ENCODE measurements at places on chromosomes 3 and 15.
A peak's percentile ranks its signal among the peaks of the same experiment; 100 is the strongest.

- no peak for DNase-seq
Measured at GRCh38 chr3:150331978-150332568, 76.0 kb upstream of the TSC22D2 start.

- DNase-seq = peak; percentile 49
Measured at GRCh38 chr3:108602249-108602934, 12.9 kb downstream of the DZIP3 start.

GRCh38 chr15:57586661-57587424 lies 4.9 kb upstream of the MYZAP start:
- DNase-seq = no peak

GRCh38 chr3:195172039-195172684 lies 98.8 kb downstream of the XXYLT1 start:
- DNase-seq = no peak

- DNase-seq = no peak
Measured at GRCh38 chr3:185701611-185702261, 115.6 kb downstream of the SENP2 start.

DNA sequence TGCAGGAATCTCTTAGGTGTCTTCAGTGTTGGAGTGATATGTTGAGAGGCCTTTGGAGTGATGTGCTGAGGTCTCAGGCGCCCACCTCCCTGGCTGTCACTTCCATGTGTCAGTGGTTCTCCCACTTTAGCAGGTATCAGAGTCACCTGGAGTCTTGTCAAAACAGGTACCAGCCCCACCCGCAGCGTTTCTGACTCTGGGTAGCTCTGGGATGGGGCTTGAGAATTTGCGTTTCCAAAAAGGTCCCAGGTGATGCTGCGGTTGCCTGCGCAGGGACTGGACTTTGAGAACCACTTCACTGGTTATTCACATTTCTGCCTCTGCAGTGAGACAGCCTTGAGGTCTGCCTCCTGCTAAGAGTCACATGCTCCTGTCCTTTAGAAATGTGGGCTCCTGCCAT lies 15.5 kb downstream of the UMPS start:
- no peak for DNase-seq

GRCh38 chr3:4720316-4721075 lies 227.3 kb downstream of the ITPR1 start:
- peak; percentile 18 for DNase-seq

- DNase-seq = no peak
Measured at GRCh38 chr15:98555173-98555515, 93.2 kb upstream of the IGF1R start.

- DNase-seq = no peak
Measured at GRCh38 chr3:69304396-69304795, 81.5 kb downstream of the FRMD4B start.

DNA sequence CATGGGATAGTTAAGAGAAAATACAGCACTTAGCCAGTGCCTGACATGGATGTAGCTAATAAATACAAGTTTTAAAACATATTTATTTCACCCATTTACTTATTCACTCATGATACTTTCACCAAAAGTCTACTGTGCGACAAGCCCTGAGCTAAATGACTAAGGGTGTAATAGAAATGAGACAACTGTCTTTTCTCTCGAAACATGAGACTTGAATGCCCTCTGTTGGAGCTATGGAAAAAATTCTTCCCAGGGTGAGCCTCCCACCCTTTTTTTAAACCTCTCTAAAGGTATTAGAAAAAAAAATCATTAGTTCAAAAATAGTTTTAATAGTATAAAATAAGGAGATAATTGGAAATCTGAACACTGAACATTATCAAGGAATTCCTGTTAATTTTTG lies 24.3 kb upstream of the RPL14 start:
- DNase-seq = no peak

DNA sequence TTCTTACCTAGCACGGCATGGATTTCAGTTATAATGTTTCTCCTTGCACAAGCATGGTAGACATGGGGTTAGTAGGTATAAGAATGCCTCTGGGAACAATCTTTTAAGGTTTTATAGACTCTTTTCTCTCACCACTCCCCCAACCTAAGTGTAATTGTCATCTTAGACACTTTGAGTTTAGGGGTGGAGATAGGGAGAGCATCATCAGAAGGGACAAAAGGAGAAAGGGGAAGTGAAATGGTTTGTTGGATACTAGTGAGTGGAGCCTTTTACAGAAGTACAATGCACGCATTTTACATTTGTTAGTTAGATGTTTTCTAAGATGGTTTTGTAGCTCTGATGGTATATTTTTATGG lies 189.2 kb downstream of the TP63 start:
- no peak for DNase-seq

GRCh38 chr3:7607676-7608075 lies 746.8 kb downstream of the GRM7 start:
- DNase-seq = no peak

GRCh38 chr3:148789906-148790305 lies 37.7 kb upstream of the CPB1 start:
- no peak for DNase-seq

- no peak for DNase-seq
Measured at GRCh38 chr15:33852094-33852493, 116.2 kb upstream of the CHRM5 start.

- no peak for DNase-seq
Measured at GRCh38 chr15:101654171-101654570, 2.0 kb upstream of the TM2D3 start.

- no peak for DNase-seq
Measured at GRCh38 chr3:139715166-139715565, 37.4 kb upstream of the NMNAT3 start.

GRCh38 chr3:137963463-137963862 lies 46.5 kb upstream of the CLDN18 start:
- DNase-seq = no peak

GRCh38 chr3:190840146-190840545 lies 22.3 kb downstream of the GMNC start:
- no peak for DNase-seq

DNA sequence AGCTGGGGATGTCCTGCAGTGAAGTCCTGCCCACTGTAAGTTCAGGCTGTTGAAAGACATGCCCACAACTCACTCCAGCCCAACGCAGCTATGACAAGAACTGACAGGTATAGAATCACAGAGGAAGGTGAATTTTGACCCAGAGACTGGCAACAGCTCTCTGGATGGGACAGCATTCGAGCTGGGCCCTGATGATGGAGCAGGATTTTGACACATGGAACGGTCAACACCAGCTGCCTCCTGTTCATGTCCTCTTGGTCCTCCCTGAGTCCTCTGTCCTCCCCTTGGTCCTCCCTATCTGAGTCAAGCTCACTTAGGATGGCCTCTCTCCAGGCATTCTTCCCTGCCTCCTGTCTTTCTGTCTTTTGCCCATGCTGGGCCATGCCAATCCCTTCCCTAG lies 15.2 kb upstream of the ACAN start:
- no peak for DNase-seq

- no peak for DNase-seq
Measured at GRCh38 chr3:66795365-66795764, 202.7 kb upstream of the KBTBD8 start.

DNA sequence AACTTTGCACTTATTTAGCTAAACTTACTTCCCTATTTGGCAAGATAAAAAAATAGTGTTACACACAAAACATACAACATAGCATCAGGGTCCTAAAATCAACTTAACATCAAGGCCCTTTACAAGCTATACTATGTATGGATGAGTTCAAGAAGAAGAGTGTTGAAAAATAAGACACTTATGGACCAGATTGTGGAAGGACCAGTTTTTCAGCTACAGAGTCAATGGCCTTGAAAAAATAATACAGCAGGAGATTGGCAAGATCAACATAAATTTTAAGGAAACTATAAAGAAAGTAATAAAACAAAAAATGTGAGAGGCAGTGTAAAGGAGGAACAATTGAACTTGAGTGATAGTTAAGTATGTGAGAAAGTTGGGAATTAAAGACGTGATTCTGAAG lies 66.3 kb upstream of the BBX start:
- DNase-seq = no peak

All from effector memory CD8-positive, alpha-beta T cell (primary cell).